Kidney capillary endothelial cell (primary cell): ENCODE measurements at places on chromosomes 16 and 17.
A peak's percentile ranks its signal among the peaks of the same experiment; 100 is the strongest.

DNA sequence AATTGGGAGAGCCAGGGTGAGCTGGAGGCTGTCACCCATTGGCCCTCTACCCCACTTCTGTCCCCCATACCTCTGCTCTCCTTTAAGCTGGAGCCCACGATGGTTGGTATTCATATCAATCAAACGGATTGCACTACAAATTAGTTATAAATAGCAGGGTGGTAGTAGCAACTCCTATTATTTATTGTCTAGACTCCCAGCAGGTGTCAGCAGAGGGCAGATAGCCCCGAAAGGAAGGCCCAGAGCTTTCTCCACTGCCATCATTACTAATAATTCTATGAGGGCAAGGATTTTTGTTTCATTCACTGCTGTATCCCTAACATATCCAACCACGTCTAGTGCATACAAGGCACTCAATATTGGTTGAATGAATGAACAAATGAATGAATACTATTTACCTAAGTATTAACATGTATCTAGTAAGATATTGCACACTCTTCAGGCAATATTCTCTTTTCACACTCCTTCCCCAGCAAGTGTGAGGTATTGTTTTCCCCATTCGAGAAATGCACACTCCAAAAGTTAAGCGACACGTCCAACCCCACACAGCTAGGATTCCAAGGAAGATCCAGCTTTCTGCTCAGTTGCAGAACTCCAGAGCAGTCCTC, 6.3 kb downstream of the C17orf50 start:
- peak; percentile 56 for DNase-seq

DNA sequence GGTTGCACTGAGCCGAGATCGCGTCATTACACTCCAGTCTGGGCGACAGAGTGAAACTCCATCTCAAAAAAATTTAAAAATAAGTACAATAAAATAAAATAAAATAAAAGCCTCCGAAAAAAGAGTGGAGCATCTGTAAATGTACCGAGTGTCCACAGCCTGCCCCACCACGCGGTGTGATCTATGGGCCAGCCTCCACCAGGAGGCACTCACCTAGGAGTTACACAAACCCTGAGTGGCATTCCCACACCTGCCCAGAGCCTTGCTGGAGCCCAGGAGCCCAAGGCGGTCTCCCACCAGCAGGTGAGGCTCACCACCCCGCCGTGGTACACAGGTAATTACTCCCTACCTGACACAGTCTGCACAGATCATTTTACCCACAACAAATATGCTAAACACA, 183.2 kb downstream of the ZNF423 start:
- no peak for DNase-seq

DNA sequence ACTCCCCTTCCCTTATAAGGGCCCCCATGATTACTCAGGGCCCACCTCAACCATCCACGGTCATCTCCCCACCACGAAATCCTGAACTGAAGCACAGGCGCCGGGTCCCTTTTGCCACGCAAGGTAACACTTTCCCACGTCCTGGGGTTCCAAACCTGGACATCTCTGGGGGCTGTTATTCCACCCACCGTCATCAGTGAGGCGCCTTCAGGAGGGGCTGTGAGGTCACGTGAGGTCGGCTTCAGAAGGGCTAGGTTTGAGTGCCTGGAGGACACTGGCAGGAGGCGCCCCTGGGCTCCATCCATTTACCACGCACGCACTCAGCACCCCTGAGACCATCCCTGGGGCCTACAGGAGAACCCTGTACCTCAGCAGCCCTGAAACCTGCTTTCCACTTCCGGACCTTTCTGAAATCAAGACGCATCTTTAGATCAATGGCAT, 4.1 kb downstream of the CD2BP2 start:
- DNase-seq, result no peak

GRCh38 chr16:58393138-58393504, 850 bp downstream of the GINS3 start:
- no peak for DNase-seq

DNA sequence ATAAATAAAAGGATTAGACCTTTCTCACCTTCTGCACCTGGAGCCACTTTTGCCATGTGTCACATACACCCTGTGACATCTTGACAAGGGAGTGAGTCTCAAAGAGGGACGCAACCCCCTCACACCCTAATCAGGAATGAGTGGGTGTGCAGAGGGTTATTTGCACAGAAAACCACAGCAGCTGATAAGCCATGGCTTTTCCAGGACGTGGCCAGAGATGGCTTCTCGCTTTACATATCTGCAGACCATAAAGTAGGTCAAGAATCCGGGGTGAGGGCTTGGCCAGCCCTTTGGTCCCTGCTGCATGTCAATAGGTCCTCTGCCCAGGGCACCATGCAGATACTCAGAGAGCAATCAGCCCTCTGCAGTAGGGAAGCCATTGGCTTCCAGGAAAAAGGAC, 2.4 kb upstream of the CD300LF start:
- DNase-seq, result no peak

- DNase-seq, result peak; percentile 45
Observed at GRCh38 chr16:55700961-55701360, 45.2 kb downstream of the SLC6A2 start.

DNA sequence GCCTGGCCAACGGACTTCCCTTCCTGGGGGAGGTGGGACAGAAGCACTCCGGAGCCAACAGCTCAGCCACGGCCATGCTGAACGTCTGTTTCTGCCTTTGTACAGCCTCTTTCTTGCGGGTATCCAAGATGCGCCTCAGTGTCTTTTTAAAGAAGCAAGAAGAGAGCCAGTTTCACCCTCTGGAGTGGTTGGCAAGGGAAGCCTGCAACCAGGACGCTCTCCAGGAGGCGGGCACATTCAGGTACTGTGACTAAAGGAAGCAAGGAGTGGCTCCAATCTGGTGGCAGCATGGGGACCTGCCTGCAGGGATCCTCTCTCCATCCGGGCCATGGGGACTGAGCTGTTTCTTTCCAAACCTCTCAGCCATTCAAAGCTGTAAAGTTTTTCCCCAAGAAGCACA, 60.6 kb upstream of the ENDOV start:
- no peak for DNase-seq

DNA sequence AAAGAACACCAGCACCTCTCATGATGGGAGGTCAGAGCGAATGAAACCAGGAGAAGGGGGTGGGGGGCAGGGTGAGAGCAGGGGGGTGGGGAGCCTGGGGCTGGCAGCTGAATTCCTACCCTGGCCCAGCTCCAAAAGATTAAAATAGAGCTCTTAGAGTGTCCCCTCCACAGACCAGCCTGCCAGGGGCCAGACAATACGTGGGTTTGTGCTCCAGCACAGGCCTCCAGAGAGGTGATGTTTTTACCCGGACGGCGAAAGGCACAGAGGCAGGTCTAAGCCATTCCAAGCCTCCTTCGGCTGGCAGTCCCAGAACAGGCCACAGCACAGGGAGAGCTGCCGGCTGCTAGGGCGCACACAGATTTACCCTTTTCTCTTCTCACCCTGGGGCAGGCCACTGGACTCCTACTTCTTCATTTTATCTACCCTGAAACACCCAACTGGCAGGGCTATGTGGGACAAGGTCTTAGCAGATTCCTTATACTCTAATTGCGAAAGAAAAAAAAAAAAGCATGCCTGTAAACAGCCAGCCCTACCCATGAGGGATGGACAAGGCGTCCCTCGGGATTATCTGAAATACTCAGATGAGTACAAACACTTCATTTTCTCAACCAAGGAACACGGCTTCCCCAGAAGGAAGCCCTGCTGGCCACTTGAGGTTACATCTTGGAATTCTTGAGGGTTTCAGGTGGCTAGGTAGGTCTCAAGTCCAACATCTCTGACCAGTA, 71.9 kb upstream of the NOG start:
- DNase-seq, result no peak

DNA sequence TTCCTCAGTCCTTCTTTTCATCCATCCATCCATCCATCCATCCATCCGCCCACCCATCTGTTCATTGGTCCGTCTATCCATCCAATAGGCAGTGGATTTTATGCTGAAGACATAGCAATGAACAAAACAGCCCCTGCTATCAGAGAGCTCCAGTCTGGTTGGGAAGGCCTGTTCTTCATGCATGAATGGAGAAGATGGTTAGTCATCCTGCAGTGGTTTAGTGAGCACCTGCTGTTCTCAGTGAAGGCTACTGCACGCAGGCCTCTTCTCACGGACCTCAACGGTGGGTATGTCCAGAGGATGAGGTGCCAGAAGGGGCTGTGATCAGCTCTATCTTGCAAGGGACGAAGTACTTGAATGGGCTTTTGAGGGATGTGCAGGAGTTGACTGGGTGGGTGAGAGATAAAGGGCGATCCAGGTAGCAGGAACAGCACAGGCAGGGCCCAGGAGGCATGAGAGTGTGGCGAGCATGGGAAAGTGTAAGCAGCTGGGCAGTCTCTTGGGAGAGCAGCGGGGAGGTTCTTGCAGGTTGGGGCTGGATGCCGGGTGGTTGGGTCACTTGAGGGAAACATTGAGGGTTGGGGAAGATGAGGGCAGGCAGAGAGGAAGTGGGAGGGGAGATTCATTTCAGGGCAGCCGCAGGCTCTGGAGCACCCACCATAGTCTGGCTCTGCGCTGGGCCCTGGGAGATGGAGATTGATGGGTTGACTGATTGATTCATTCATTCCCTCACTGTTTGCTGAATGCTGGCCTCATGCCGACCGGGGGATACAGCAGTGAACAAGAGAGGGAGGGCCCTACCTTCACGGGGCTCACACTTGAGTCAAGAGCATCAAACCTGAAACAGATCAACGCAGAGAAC, 115.0 kb upstream of the CIBAR2 start:
- no peak for DNase-seq

DNA sequence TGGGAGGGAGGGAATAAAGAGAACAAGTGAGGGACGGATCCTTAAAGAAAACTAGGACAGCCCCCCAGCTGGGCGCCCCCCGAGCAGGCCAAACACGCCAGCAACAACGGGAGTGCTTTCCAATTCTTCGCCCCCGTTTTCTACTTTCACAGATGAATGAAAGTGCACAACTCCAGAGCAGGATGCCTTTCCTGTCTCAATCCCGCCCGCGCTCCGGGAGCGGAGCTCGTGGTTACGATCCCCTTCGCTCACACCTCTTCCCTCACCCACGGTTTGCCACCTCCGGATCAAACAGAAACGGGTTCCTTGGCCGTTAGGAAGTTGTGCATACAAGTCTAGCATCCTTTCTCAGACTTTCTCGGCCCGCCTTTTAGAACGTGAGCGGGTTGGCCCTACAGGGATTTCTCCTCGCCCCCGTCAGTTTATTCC, 680 bp downstream of the SKA2 start:
- DNase-seq, result peak; percentile 60

GRCh38 chr17:27343977-27344607, 50.2 kb downstream of the WSB1 start:
- no peak for DNase-seq

- DNase-seq, result no peak
Observed at GRCh38 chr16:9484881-9485280, 393.4 kb downstream of the HAPSTR1 start.

DNA sequence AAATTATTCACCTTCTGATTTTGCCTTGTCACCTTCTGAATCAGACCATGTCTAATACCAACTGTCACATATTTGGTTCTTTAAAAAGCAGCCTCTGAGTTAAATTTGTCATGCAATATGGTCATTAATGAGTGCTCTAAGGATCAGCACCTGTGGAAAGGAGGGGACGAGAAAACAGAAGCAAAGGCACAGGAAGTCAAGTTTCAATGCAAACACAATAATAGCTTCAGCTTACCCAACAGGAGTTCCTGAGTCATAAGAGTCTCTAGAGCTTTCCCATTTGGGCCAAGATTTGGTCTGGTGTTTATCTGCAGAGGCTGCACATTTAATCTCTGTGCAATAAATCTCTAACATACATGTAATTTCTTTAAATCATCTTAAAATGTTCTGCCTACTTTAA, 889.8 kb downstream of the CDH8 start:
- no peak for DNase-seq

GRCh38 chr17:45688353-45688752, 95.8 kb upstream of the CRHR1 start:
- DNase-seq, result no peak

DNA sequence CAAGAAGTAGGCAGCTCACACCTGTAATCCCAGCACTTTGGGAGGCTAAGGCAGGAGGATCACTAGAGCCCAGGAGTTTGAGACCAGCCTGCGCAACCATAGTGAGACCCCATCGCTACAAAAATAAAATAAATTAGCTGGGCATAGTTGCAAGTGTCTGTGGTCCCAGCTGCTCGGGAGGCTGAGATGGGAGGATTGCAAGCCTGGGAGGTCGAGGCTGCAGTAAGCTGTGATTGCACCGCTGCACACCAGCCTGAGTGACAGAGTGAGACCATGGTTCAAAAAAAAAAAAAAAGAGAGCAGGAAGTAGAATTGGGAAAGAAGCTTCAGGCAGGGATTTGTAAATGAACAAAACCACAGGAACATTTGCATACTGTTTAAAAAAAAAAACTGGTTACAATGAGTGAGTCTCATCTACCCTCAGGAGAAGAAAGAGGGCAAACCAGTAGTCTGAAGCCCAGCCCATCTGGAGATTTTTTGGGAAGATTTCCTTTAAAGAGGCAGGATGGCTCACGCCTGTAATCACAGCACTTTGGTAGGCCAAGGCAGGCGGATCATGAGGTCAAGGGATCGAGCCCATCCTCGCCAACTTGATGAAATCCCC, 7.9 kb downstream of the MPV17L start:
- no peak for DNase-seq

- no peak for DNase-seq
Observed at GRCh38 chr17:78314683-78315354, 45.1 kb downstream of the SOCS3 start.

GRCh38 chr16:23248261-23249194, 53.6 kb upstream of the SCNN1B start:
- no peak for DNase-seq
